ENCODE measurements at places on chromosomes 1 and 21. TPM values are rescaled to one million over a fixed set of nuclear protein-coding genes. Genes with fewer than 3 reads are reported as not detected.
A peak's percentile ranks its signal among the peaks of the same experiment; 100 is the strongest.

MMP23B gene
- 30.0 TPM for total RNA-seq

GRCh38 chr1:218812360-218812759 is 361.3 kb upstream of the LYPLAL1 start:
- no peaks in the 10 kb centered on the region for H3K27me3 ChIP-seq
- no peak for DNase-seq
- no peaks in the 10 kb centered on the region for H3K36me3 ChIP-seq
- H3K27ac ChIP-seq = no peak overlapping the region

TMOD4 gene
- total RNA-seq = 0.48 TPM

DNA sequence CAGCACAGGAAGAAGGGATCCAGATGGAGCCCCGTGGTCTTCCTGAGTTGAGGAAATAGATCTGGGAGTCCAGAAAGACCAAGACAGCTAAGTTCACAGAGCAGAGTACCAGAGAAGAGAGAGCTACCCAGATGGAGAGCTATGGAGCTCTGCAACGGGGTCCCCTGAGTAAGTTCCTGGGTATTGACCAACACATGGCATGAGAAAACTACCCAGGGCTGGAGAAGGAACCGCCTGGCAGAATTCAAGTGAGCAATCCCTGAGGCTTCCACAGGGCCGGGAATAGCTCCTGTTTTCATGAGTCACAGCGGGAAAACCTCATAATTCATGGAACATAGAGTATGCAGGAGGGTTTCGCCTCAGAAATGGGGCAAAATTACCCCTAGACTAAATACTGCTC is 19.7 kb downstream of the STPG1 start:
- H3K27ac ChIP-seq = no peak overlapping the region
- H3K4me1 ChIP-seq = no peaks in the 10 kb centered on the region
- no peaks in the 10 kb centered on the region for H3K36me3 ChIP-seq
- no peaks in the 10 kb centered on the region for H3K27me3 ChIP-seq
- DNase-seq = peak; percentile 57
- H3K4me3 ChIP-seq = no peak overlapping the region

DNA sequence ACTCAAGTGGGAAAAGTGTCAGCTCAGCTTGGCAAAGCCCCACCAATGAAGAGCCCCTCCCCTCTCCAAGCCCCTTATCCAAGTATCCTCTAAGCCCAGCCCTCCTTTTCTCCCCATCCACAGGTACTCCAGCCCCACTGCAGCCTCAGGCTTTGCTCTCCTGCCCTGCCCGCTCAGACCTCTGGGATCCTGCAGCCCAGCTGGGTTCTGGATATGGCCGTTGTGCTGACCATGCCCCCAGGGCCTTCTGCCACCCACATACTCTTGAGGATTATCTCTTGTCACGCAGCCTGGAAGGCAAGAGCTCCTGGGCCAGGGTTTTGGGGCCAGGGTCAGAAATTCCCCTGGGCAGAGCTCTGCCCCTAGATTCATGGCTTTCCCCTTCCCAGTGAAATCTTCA is 4.7 kb downstream of the SHISA4 start:
- H3K4me3 ChIP-seq = no peak overlapping the region
- H3K27me3 ChIP-seq = no peaks in the 10 kb centered on the region
- H3K4me1 ChIP-seq = peaks cover 13% of the 10 kb centered on the region
- peaks cover 8% of the 10 kb centered on the region for H3K36me3 ChIP-seq

Data from cardiac muscle cell (in vitro differentiated cells and primary cell).